Stimulated activated CD8-positive, alpha-beta memory T cell treated with anti-CD3 and anti-CD28 coated beads, Interleukin-4, amount 100 ng/mL, for 1 hour (primary cell): ENCODE measurements at places on chromosomes 13 and 19.

DNA sequence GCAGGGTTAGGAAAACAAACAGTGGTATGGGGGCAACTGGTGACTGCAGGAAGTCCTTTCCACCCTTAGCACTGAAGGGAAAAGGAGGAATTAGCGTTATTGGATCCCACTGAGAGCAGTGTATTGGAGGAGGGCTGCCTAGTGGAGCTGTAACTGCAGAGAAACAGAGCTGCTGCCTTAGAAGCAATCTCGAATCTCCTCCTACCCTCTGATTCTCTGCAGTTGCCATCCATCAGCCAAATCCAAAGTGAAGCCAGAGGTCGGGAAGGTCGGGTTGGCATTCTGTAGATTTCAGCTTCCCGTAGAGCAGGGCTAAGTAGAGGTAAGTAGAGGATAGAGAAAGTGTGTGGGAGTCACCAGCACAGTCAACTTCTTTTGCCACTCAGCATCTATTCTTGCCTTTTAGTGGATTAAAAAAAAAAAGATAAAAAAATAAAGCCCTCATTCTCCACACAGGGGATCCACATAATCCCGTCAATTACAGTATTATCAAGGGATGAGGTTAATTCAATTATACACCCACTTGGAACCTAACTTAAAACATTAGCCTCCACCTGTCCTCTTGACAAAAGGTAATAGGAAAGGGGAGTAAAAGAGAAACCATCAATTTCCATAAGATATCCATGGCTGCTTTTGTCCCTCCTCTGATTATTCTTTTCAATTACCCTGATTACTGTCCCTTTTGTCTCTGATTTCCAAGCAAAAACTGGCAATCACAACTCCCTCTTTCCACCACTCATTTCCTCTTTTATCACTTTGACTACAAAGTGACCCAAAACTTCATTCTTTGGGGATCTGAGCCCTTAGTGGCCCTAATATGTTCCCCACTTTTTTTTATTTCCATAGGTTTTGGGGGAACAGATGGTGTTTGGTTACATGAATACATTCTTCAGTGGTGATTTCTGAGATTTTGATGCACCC, 234.7 kb downstream of the RBM26 start:
- DNase-seq = no peak

- DNase-seq = no peak
Measured at GRCh38 chr19:1839658-1840540, 8.4 kb downstream of the REXO1 start.

GRCh38 chr13:23806874-23807526, 82.2 kb downstream of the MIPEP start:
- DNase-seq = no peak

DNA sequence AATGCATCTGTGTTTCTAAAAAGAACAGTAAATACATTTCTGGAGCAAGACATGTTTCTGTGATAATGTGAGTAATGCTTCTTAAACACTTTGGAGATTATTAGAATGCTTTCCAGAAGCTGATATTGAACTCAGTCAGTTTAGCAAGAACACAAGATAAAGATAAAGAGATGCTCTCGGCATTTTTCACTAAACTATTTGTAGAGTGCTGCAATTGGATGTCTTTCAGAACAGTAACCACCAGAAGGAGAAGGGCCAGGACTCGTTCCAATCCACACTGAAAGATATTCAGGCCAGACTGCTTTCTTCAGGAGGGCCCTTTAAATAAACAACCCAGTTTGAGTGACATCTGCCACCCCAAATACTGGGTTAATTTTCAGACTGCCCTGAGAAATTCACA, 456.0 kb downstream of the TBC1D4 start:
- DNase-seq = no peak

GRCh38 chr13:45833663-45834375, 17.7 kb downstream of the SIAH3 start:
- DNase-seq = no peak

GRCh38 chr19:18340990-18341868, 831 bp downstream of the PGPEP1 start:
- DNase-seq = peak; percentile 36

GRCh38 chr13:36454121-36454520, 21.8 kb downstream of the CCNA1 start:
- no peak for DNase-seq

DNA sequence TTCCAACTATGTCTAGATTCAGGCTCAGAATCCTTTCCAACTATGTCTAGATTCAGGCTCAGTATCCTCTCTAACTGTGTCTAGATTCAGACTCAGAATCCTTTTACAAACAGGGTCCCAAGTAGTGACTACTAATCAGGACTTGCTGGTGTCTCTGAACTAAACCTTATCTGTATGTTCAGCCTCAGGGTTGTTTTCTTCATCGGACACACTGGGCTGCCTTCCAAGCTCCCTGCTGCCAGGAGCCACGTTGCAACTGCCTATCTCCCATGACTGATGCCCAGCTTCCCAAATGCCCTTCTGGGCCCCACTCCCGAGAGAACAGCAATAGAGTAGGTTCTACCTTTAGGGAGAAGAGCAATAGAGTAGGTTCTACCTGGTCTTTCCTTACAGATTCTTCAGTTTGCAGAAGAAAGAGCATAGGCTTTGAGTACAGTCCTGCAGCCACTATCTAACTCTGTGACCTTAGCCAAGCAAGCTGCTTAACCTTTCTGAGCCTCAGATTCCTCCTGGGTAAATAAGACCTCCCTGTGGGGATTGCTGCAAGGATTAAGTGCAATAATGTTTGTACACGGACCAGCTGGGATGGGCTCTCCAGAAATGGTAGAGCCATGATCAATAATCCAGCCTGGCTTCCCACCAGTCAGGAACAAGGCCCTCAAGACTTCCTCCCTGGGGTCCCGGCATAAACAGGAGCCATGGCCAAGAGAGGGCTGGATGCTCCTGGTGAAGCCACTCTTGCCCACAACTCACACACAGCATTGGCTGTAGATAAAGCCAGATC, 61.5 kb downstream of the ZIC5 start:
- DNase-seq = no peak

DNA sequence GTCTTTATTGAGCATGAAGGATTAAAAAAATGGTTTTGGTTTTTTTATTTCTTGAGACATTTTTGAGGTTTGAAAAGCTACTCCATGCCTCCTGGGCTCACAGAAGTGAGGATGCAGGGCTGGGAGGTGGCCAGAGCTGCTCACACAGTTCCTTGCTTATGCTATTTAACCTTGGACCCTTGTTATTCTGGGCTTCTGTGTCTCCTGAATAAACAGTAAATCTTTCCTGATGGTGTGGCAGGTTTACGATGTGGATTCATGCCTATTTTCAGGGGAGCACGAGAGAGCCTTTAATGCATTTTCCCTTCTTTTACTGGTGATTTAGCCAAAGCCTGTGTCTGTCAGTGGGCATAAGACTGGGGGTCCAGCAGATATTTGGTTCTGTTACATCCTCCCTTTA, 34.3 kb upstream of the PCDH8 start:
- no peak for DNase-seq

DNA sequence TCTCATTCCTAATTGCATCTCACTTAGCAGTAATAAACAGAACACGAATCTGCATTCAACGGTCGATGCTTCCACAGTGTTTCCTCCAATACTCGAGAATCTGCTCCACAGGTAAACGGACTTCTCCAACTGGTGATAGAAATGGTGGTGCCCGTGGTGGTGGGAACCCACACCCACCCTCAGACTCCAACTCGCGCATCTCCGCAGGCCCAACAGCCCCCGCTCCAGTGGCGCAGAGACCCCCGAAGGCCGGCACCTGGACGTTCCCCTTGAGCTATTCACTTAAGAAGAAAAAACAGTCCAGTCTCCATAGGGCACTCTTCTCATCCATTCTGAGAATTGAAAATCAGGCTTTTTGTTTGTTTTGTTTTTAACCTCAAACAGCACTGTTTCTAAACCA, 13.8 kb upstream of the RASA3 start:
- DNase-seq = no peak

DNA sequence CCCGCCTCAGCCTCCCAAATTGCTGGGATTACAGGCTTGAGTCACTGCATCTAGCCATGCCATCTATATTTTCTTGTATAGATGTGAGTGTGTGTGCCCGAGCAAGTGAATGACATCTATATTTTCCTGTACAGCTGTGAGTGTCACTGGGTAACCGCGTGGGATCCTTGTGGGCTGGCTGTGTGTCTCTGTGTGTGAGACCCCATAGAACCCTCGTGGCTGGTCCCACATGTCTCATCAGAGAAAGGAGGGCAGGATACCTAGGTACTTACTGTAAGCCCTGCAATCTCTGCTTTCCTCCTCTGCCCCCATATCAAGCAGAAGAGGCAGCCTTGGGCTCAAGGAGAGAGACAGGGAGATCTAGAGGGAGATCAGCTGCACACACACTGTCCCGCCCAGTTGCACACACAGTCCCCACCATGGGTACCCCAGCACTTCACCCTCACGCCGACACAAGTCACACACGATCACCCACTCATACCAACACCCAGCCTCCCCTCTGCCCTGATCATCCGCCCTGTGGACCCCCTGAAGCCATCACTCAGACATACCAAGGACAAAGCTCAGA, 655 bp downstream of the DENND1C start:
- no peak for DNase-seq

DNA sequence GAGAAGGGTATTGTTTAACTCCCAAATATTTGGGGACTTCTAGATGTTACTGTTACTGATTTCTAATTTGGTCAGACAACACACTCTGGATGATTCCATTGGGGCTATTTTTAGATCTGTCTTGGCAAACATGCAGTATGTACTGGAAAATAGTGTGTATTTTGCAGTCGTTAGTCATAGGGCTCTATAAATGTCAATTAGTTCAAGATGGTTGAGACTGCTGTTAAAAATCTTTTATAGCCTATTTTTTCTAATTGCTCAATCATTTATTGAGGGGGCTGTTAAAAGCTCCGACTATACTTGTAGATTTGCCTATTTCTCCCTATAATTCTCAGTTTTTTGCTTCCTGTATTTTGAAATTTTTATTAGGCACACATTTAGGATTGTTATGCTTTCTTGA, 31.4 kb downstream of the PPP5C start:
- DNase-seq = no peak

GRCh38 chr19:57887195-57887941, 1.5 kb downstream of the ZNF814 start:
- no peak for DNase-seq

GRCh38 chr13:66557357-66557756, 672.8 kb downstream of the PCDH9 start:
- DNase-seq = no peak

GRCh38 chr13:113596321-113597200, 12.0 kb downstream of the TFDP1 start:
- no peak for DNase-seq

- no peak for DNase-seq
Measured at GRCh38 chr19:36101550-36102327, 9.2 kb upstream of the OVOL3 start.

DNA sequence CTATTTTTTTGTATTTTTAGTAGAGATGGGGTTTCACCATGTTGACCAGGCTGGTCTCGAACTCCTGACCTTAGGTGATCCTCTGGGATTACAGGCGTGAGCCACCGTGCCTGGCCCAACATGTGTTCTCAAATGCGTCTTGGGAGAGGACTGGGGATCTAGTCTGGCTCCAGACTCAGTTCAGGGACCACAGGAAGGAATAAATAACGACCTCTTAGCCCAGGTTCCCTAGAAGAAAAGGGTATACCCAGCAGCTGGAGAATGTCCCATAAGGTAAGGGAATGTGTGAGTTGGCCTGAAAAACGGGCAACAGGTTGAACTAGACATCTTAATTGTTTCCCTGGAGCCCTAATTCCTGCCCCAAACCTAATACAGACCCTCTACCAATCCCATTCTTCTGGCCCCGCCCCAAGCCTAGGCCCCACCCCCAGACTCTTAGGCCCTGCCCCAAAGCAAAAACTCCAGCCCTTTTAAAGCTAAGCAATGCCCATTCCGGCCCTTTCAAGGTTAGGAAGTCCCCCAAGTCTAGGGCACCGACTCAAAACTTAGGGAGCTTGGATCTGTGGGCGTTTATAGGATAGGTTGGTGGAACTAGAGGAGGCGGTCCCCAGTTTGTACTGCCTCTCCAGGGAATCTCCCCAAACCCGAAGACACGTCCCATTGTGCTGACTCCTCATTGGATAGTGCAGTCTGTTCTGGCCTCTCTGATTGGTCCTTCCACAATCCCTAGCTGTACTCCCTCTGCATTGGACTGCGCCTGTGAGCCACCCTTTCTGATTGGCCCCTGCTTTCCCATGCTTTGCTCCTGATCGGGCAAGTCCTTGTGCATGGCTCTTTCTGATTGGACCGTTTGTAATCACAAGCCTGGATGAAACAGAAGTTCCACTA, 5.4 kb upstream of the LRFN1 start:
- no peak for DNase-seq

- no peak for DNase-seq
Measured at GRCh38 chr13:25684491-25684890, 312.7 kb downstream of the ATP8A2 start.

GRCh38 chr13:81957121-81957520, 1616.2 kb upstream of the SPRY2 start:
- no peak for DNase-seq

DNA sequence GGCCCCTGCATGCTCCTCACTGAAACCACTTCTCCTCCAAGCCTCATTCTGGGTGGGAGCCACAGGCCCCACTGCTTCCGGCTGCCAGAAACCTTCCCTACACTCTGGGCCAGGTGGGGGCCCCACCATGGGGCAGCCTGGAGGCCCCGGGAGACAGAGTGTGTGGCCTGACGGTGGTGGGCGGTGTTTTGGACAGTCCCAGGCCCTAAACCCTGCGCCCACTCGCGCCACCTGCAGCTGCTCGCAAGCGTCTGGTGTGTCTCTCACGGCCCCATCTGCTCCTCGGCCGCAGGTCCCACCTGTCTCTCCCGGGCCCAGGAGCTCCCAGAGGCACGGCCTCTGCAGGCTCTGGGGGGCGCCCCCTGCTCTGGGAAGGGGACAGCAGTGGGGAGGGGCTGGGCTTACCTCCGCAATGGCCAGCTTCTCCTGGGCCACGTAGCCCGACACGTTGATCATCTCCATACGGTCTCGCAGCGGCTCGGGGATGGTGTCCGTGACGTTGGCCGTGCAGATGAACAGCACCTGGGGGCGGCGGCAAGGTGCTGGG, 5.6 kb downstream of the RPL36 start:
- no peak for DNase-seq

GRCh38 chr13:46124967-46125933, 20.4 kb upstream of the CPB2 start:
- DNase-seq = no peak

DNA sequence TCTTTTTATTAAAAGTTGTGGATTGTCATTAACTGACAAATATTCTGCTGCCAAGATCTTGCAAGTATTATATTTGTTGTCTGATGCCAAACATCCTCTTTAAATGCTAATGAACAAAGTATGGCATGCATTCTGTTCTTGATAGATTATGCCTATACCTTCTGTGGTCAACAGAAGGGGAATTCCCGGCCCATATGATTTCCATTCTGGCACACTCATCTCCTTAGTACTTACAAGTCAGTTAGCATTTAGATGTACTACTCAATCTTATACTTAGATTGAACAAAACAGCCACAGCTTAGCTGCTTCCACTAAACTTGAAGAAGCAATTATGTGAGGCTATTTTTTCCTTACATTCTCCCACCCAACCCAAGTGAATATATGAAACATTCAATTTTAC, 246.1 kb upstream of the DACH1 start:
- no peak for DNase-seq

DNA sequence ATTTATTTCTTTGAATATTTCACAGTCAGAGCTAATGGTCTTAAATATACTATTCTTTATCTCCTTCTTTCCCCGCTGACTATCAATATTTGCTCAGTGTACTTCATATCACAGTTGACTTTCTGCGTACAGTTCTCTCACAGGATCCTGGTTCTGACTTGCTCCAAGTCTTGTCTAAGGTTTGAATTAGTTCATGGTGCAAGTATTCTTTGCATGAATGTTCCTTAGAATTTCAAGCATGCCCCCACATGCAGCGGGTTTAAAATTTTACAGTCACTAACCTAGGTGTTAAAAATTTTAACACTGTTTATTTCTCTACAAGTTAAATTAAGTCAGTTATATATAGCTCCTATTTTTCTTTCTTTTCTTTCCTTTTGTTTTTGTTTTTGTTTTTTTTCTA, 20.8 kb upstream of the KLF12 start:
- no peak for DNase-seq
